ENCODE measurements at places on chromosomes 11 and 22.
A peak's percentile ranks its signal among the peaks of the same experiment; 100 is the strongest.

DNA sequence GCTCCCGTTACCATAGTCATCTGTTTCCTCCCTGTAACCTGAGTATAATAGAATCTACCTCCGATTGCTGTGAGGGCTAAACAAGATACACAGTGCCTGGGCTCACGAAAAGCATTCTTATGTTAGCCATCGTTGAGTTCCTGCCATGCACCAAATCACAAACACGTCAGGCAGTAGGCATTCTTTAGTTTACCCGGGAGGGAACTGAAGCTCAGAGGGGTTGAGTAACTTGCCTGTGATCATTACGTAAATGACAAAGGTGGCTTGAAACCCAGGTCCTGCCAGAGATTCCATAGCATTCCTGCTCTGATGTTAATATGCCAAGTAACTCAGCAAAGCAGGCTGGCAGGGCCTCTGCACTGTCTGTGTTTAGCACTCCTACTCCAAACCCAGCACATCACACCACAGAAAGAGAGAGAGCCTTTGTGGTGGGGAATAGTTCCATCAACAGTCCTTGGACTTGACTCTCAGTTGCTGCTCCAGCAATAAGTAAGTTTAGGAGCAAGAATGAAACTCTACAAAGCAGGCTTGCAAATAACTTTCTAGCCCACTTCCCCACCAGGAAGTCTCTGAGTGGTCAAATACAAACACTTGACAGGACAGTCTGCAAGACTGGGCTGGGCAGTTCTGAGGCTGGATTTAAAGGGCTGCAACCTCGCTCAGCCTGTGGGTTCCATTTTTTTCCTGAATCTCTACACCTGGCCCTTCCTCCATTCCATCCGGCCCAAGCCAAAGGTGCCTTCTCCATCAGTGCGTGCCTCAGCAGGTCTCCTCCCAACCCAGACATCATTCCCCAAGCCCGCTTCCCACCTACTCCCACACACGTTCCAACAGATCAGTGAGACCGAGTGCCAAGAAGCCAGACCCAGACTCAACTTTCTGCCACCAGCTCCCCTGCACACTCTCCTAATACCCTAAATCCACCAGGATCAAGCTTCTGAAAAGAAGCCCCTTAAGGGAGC lies 1.1 kb downstream of the SCN2B start:
- H3K4me3 ChIP-seq = peak overlapping the region; percentile 72
- H3K4me1 ChIP-seq = peaks cover 15% of the 10 kb centered on the region
- DNase-seq = no peak
- H3K27ac ChIP-seq = no peak overlapping the region

DNA sequence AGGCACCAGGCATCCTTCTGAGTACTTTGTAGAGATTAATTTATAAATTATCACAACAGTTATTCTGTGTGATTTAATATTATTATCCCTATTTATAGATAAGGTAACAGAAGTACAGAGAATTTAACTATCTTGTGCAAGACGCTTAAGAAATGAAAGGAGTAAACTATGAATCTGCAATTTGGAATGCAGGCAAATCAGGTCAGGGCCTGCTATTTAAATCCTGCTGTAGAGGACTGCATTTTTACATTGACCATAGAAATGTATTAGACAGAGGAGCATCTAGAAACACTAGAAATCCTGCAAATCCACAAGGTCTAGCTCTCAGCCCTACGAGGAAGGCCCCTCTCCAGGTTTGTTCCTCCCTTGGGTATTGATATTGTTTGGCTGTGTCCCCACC lies 336.2 kb downstream of the ETS1 start:
- no peaks in the 10 kb centered on the region for H3K27me3 ChIP-seq
- no peak overlapping the region for H3K4me3 ChIP-seq
- no peaks in the 10 kb centered on the region for H3K36me3 ChIP-seq
- H3K27ac ChIP-seq = no peak overlapping the region

DNA sequence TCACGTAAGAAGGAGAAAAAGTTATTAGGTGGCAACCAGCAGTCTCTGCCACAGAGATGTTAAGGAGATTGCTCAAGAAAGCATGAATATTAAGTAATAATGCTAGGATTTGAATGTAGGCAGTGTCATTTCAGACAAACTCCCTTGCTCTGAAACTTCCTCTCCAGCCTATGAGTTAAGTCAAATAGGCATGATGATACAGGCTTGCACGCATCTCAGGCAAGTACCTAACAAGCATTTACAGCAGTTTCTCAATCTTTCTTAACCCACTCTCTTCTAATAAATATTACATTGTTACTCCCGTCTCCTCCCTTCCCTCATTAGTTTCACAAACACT lies 72.7 kb downstream of the RAB38 start:
- H3K4me1 ChIP-seq = no peaks in the 10 kb centered on the region
- no peaks in the 10 kb centered on the region for H3K36me3 ChIP-seq
- DNase-seq = no peak
- H3K27ac ChIP-seq = no peak overlapping the region
- no peaks in the 10 kb centered on the region for H3K27me3 ChIP-seq

DNA sequence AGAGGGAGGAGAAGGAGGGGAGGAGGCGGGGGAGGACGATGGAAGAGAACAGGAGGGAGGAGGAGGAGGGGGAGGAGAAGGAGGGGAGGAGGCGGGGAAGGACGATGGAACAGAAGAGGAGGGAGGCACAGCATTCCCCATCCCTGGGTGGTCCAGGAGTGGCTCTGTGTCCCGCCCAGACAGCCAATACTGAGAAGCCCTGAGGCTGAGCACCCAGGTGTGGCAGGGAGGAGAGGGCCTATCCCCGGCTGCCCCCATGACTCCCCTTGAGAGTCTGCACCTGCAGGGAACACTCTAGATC lies 717 bp downstream of the MRGPRE start:
- H3K27me3 ChIP-seq = no peaks in the 10 kb centered on the region
- no peaks in the 10 kb centered on the region for H3K4me1 ChIP-seq
- no peaks in the 10 kb centered on the region for H3K36me3 ChIP-seq
- H3K27ac ChIP-seq = no peak overlapping the region

DNA sequence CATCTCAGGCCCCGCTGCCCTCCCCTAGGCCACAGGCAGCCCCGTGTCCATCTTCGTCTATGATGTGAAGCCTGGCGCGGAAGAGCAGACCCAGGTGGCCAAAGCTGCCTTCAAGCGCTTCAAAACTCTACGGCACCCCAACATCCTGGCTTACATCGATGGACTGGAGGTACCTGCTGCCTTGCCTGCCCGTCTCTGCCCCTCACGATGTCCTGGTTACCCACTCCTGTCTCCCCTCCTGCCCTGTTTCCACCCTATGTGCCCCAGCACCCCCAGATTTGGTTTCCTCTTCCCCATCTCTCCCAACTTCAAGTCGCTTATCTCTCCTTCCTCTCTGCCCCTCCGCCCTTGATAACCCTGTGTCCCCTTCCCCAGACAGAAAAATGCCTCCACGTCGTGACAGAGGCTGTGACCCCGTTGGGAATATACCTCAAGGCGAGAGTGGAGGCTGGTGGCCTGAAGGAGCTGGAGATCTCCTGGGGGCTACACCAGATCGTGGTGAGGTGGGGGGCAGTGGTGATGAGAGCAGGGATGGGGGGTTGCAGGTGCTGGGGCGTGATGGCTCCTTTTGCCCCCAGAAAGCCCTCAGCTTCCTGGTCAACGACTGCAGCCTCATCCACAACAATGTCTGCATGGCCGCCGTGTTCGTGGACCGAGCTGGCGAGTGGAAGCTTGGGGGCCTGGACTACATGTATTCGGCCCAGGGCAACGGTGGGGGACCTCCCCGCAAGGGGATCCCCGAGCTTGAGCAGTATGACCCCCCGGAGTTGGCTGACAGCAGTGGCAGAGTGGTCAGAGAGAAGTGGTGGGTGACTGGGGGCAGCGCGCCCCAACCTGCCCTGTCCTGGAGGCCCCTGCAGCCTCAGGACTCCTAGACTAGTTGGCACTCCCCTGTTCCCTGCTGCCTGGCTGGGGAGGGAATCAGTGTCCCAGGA lies 930 bp downstream of the SCYL1 start:
- peak overlapping the region; percentile 80 for H3K4me3 ChIP-seq
- no peaks in the 10 kb centered on the region for H3K36me3 ChIP-seq
- no peak overlapping the region for H3K27ac ChIP-seq
- peaks cover 10% of the 10 kb centered on the region for H3K4me1 ChIP-seq
- no peaks in the 10 kb centered on the region for H3K27me3 ChIP-seq

GRCh38 chr22:33817512-33818127 lies 102.7 kb downstream of the LARGE1 start:
- no peaks in the 10 kb centered on the region for H3K27me3 ChIP-seq
- H3K36me3 ChIP-seq = no peaks in the 10 kb centered on the region
- H3K27ac ChIP-seq = no peak overlapping the region
- DNase-seq = no peak
- H3K4me1 ChIP-seq = peaks cover 3% of the 10 kb centered on the region
- H3K4me3 ChIP-seq = no peak overlapping the region
